ENCODE measurements at places on chromosomes 2 and 18.

DNA sequence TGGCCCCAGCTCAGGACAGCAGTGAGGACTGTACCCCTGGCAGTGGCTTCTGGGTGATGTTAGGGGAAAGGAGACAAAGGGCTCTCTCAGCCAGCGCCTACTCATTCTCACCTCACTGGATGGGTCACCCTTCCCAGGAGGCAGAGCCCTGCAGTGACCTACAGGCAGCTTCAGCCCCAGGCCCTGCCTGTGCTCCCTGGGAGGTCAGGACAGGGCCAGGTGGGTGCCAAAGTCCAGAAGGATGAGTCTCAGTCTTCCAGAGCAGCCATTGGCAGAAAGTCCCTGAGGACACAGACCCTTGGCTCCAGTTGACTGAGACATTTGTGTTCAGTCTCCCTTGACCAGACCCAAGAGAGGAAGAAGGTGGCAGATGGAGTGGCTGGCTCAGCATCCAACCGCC lies 75.1 kb downstream of the TEX51 start:
- no peak for DNase-seq

DNA sequence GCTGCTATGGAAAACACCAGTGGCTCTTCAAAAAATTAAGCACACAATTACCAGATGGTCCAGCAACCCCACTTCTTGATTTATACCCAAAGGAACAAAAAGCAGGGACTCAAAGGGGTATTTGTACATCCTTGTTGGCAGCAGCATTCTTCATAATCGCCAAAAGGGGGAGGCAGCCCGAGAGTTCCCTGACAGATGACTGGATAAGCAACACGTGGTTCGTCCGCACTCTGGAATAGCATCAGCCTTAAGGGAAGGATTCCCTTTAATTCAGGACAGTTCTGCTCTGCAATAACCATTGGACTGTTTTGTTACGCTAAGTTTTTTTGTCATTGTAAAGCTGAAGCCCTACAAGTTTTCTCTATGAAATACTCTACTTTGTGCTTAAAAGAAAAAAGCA lies 76.7 kb upstream of the TWIST2 start:
- DNase-seq, result no peak

GRCh38 chr2:134391751-134392160 lies 137.9 kb downstream of the MGAT5 start:
- no peak for DNase-seq

- DNase-seq, result no peak
These were observed 7.0 kb downstream of the SPEG start for GRCh38 chr2:219441451-219442255.

GRCh38 chr2:237293978-237294377 lies 120.0 kb downstream of the COL6A3 start:
- DNase-seq, result no peak

- no peak for DNase-seq
These were observed 3.0 kb upstream of the RTKN start for GRCh38 chr2:74444498-74445318.

Data from cortex of kidney (tissue), 1 donor.